ENCODE measurements at places on chromosomes 7 and 10. TPM values are rescaled to one million over a fixed set of nuclear protein-coding genes. Genes with fewer than 3 reads are reported as not detected.
A peak's percentile ranks its signal among the peaks of the same experiment; 100 is the strongest.

DNA sequence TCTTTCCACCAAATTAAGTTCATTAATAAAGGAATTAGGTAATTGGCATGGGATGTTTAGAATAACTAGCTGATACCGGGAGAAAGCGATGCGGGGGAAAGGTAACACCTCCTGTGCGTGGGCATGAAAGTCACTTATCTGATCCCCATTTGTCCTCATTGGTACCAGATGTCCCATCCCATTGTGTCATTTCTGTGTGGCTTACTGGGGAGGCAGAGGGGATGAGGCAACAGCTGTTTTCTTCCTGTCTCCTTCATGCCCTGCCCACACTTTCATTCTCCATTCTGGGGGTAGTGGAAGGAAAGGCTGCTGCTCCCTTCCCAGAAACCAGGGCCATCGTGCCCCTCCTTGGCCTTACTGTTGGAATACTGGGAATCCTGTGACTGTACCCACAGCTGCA lies 27.1 kb downstream of the EEPD1 start:
- no peak for DNase-seq

- DNase-seq, result no peak
These were observed 68.0 kb downstream of the SUGCT start for GRCh38 chr7:40202851-40203250.

- DNase-seq, result peak; percentile 99
These were observed at the start of gene BRAT1 for GRCh38 chr7:2555121-2556052. Gene BRAT1 (minus strand): TSS chr7:2555524. CDS start chr7:2554431, 1,093 bp downstream.

DNA sequence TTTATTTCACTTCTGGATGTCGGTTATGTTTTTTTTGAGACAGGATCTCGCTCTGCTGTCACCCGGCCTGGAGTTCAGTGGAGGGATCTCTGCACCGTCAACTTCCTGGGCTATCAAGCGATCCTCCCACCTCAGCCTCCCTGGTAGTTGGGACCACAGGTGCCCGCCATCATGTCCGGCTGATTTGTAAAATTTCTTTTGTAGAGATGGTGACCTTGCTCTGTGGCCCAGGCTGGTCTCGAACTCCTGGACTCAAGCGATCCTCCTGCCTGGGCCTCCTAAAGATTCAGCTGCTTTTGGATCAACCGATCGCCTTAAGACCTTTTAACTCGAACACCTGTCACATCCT lies 606 bp upstream of the RABGEF1 start:
- DNase-seq, result no peak

DNA sequence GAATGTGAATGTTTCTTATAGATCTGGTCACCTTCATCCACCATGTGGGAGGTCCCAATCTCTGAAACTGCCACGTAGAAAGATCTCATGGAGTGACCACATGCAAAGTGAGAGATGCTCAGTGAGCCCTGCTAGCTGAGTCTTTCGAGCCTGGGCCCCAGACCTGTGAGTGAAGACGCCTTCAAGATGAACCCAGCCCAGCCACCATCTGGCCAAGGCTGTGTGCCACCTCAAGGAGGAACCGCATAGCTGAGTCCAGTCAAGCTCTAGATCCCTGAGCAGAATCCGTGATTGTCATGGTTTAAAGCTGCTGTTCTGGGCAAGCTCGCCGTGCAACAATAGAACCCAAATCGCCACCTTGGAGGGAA lies 20.2 kb upstream of the PPIF start:
- no peak for DNase-seq

- DNase-seq, result no peak
These were observed 54.8 kb upstream of the ECHDC3 start for GRCh38 chr10:11687357-11687771.

- no peak for DNase-seq
These were observed 48.3 kb downstream of the ZMIZ1 start for GRCh38 chr10:79116801-79117723.

- DNase-seq, result no peak
These were observed 21.7 kb downstream of the TRIM8 start for GRCh38 chr10:102665904-102666509.

- DNase-seq, result no peak
These were observed 189.5 kb downstream of the ARHGAP12 start for GRCh38 chr10:31739146-31739545.

DNA sequence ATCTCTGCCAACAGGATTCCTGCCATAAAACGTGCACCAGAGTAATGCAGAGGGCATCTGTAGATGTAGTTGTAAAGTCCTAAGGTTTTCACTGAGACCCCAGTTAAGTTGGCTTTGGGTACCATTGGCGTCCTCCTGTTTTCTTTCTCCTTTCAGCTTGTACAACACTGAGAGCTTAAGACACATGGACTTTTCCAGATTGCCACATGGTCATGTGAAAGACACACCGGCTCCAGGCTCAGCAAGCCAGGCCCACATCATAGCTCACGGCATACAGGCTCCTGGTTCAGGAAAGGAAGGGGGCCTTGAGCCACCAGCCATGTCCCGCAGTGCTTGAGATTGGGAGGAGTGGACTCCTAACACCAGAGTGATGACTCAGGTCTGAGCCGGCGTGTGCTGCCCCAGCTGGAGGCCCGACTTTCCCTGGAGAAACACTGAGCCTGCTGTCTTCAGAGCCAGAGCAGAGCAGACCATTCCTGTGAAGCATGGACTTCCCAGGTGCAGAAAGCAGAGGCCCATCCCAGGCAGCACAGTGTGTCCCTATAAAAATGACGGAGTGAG lies 252.7 kb downstream of the PRPF18 start:
- DNase-seq, result no peak

FBXL13 gene
- 1.3 TPM for total RNA-seq

SNCG gene
- total RNA-seq, result 28.3 TPM

CFAP69 gene
- total RNA-seq, result 8.0 TPM

EVX1 gene
- total RNA-seq, result not detected

HKDC1 gene
- 1.5 TPM for total RNA-seq

Data from esophagus muscularis mucosa (tissue), 4 donors.